Heart left ventricle (tissue), 16 donors: ENCODE measurements at places on chromosomes 11 and 22. TPM values are rescaled to one million over a fixed set of nuclear protein-coding genes. Genes with fewer than 3 reads are reported as not detected.
A peak's percentile ranks its signal among the peaks of the same experiment; 100 is the strongest.

The C11orf86 gene
- not detected for total RNA-seq

The KCNK4 gene
- total RNA-seq: not detected

The SLC17A6 gene
- not detected for total RNA-seq

DNA sequence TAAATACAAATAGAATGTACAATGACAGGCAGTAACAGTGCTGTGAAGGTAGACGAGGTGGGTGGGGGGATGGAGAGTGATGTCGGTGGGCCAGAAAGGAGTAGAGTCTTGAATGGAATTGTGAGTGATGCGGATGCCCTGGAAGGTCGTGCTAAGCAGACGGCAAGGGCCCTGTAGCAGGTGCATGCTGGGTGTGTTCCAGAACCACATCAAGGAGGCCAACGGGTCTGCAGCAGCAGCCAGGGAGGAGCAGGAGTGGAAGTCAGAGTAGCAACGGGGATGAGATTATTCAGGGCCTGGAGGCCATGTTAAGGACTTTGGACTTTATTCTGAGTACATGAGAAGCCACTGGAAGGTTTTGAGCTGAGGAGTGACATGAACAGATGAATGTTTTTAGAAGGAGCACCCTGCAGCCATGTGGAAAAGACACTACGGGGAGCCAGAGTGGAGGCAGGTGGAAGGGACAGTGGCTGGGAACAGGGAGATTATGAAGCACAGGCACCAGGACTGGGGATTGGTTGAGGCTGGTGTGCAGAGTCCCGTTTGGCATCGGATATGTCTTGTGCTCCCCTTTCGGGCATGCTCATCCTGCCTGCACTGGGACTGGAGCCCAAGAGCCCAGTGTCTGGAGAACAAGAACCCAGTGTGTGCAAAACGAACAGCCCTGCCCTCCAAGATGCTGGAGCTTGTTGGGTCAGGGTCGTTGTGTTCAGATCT lies 74.1 kb downstream of the COMMD9 start:
- no peaks in the 10 kb centered on the region for H3K36me3 ChIP-seq
- H3K27me3 ChIP-seq: no peaks in the 10 kb centered on the region

DNA sequence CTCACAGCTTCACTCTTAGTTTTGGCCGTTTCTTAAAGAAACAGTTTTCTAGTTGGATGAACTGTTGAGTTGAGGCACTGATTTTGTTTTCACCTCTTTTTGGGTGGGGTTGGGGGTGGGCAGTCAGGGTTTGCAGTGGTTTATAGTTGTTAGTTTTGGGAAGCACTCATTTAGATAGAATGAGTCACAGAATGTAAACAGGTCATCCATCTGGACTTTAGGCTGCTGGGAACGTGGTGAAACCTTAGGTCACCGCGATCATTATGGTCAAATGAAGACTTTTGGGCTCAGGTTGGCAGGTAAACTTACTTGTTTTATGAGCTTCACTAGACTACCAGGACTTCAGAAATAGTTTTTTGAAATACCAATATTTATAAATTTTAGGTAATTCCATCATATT lies 48.4 kb downstream of the CSTPP1 start:
- H3K27ac ChIP-seq: no peak overlapping the region
- H3K36me3 ChIP-seq: peaks cover 21% of the 10 kb centered on the region
- no peaks in the 10 kb centered on the region for H3K4me1 ChIP-seq
- H3K4me3 ChIP-seq: no peak overlapping the region
- no peaks in the 10 kb centered on the region for H3K27me3 ChIP-seq

DNA sequence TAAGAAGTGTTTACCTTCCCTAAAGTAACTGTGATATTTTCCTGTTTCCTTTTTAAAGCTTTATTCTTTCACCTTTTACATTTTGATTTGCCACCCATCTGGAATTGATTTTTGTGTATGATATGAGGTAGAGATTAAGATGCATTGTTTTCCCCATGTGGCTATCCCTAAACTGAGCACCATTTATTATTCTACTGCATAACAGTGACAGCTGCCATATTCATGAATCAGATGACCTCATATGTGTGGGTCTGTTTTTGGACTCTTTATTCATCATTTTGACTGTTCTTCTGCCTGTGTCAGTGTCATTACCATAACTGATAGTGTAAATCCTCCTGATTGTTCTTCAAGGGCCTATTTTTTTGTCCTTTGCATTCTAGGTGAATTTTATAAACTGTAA lies 50.8 kb downstream of the HIPK3 start:
- no peaks in the 10 kb centered on the region for H3K36me3 ChIP-seq
- H3K4me3 ChIP-seq: no peak overlapping the region
- H3K27me3 ChIP-seq: no peaks in the 10 kb centered on the region
- DNase-seq: no peak

DNA sequence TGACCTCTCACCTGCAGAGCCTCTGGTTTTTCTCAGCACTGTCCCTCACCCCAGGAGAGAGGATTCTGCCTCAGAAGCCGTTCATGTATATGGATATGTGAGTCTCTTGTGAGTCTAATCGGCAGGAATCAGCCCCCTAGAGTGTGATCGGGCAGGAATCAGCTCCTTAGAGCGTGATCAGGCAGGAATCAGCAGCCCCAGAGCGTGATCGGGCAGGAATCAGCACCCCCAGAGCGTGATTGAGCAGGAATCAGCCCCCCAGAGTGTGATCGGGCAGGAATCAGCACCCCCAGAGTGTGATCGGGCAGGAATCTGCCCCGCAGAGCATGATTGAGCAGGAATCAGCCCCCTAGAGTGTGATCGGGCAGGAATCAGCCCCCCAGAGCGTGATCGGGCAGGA lies 80.0 kb upstream of the EIF3D start:
- no peak overlapping the region for H3K4me3 ChIP-seq
- no peak for DNase-seq
- no peak overlapping the region for H3K27ac ChIP-seq
- peaks cover 28% of the 10 kb centered on the region for H3K27me3 ChIP-seq

GRCh38 chr11:126331286-126331685 lies 24.2 kb upstream of the ST3GAL4 start:
- peak; percentile 20 for DNase-seq
- H3K4me3 ChIP-seq: no peak overlapping the region
- peaks cover 3% of the 10 kb centered on the region for H3K36me3 ChIP-seq
- H3K27ac ChIP-seq: no peak overlapping the region
- H3K4me1 ChIP-seq: no peaks in the 10 kb centered on the region
- H3K27me3 ChIP-seq: no peaks in the 10 kb centered on the region

DNA sequence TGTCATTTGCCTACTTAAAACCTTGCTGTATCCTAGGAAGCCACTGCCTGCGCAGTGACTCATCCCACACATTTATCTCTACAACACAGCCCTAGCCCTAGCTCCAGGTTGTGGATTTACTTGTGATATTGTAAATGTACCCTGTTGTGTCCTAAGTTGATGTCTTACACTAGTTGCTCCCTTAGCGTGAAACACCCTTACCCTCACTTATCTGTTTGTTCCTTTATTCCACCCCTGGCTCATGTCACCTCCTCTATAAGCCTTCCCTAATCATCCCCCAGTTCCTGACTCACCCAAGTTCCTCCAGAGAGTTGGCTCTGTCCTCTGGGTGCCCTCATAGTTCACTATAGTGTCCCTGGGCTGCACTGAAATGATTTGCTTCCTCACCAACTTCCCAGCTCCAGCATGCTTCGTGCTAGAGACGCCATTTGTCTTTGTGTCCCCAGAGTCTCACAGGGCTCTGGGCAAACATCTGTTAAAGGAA lies 431.8 kb upstream of the FAT3 start:
- no peak overlapping the region for H3K4me3 ChIP-seq
- H3K4me1 ChIP-seq: no peaks in the 10 kb centered on the region
- H3K27ac ChIP-seq: no peak overlapping the region
- H3K27me3 ChIP-seq: no peaks in the 10 kb centered on the region
- no peak for DNase-seq
